ENCODE measurements at places on chromosomes 7 and 10.

GRCh38 chr7:131893631-131894340, 337.4 kb upstream of the PODXL start:
- no peak for DNase-seq

DNA sequence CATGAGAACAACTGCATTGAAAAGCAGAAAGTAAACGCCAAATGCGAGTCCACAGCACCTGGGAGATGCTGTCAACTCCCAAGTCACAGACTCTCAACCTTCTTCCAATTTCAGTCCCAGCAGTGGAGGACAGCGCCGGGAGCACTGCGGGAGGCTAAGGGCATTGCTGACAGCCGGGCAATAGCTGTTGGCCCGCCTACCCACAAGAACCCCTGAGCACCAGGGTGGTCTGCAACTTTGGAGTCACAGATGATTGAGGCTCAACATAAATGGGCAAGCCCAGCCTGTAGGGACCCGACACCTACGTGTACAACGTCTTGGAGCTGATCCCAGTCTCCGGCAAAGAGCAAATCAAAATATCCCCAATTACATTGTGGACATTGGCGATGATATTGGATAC, 262.9 kb downstream of the TCERG1L start:
- DNase-seq: no peak

DNA sequence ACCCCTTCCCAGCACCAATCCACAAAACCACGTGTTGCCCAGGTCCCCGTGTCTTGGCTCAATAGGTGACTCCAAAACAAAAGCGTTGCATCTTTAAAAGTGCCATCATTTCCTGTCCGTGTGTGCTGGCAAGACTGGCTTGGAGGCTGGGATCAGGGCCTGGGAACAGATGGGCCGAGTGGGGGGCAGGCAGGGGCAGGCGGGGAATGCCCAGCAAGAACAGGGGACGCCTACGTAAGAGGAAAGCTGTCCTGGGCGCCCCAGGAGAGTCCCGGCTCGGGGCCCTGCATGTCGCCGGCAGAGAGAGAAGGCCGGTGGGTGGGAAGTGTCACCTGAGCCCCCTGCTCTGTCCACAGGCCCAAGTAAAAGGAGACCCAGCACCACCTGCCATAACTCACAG, 86.5 kb downstream of the PAXIP1 start:
- no peak for DNase-seq

GRCh38 chr10:113958631-113959382, 84.9 kb upstream of the ADRB1 start:
- DNase-seq: no peak

DNA sequence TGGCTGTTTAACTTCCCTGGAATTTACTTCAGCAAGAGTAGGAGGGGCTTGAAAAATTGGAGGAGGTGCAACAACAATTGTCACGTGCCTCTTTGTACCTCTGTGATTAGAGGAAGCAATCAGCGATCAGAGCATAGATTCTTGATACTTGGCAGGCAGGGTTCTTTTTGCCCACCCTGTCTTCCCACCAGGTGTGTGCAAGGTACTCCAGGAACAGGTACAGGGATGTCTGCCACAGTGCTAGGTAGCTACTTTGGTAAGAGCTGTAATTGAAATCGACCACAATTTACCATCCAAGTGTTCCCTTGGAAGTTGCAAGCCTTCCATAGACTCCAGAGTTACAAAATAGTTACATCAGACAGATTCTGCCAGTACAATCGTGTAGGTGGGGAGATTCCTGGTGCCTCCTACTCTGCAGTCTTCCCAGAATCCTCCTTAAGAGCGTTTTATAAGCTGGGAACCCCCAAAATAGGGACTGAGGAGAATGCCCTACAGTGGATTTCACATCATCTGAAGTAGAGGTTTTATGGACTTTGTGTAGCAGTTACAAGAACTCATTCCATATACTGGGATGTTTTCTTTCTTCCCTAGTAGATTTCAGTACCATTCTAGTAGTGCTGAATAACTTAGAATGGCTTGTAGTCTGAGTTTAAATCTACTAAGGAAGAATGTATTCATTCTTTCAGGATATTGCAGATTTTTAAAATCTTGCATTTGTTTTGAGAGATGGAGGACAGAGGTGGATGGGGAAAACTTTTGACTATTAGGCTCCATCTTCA, 101.9 kb downstream of the EXOC4 start:
- DNase-seq: no peak

DNA sequence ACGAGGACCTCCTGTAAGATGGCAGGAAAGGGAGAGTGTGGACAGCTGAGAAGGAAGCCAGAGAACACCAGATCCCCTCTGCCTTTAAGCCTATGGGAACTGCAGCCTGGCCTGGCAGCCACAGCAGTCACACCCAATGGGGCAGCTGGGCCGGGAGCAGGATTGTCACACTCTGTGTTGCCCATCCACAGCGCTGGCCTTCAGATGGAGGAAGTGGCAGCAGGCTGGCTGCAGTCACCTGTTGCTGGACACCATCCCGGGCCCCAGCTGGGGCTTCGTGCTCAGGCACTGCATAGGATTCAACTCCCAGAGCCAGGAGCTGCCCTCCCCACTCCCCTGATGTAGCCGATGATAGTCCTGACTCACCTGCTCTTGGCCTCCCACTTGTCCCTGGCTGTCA, 114.4 kb downstream of the COL13A1 start:
- DNase-seq: no peak

- no peak for DNase-seq
Measured at GRCh38 chr7:97179454-97180104, 62.1 kb downstream of the SDHAF3 start.

DNA sequence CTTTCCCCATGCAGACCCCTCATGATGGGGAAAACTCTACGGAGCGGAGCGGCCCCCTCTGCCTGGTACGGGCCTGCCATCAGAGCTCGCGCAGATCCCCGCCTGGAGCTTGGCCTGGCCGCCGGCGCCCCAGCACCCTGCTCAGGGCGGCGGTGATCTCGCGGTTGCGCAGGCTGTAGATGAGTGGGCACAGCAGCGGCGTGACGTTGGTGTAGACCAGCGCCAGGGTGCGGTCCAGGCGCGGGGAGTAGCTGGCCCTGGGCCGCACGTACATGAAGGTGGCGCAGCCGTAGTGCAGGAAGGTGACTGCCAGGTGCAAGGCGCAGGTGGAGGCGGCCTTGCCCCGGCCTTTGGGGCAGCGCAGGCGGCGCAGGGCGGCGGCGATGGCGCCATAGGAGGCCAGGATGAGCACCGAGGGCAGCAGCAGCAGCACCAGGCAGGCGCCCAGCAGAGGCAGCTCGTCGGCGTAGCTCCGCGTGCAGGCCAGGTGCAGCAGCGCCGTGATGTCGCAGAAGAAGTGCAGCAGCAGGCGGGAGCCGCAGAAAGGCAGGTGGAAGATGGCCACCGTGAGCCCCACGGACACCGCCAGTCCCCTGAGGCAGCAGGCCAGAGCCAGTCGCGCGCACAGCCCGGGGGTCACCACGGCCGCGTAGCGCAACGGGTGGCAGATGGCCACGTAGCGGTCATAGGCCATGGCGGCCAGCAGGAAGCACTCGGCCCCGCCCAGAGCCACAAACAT, 33.4 kb downstream of the TAS2R41 start:
- DNase-seq: no peak

DNA sequence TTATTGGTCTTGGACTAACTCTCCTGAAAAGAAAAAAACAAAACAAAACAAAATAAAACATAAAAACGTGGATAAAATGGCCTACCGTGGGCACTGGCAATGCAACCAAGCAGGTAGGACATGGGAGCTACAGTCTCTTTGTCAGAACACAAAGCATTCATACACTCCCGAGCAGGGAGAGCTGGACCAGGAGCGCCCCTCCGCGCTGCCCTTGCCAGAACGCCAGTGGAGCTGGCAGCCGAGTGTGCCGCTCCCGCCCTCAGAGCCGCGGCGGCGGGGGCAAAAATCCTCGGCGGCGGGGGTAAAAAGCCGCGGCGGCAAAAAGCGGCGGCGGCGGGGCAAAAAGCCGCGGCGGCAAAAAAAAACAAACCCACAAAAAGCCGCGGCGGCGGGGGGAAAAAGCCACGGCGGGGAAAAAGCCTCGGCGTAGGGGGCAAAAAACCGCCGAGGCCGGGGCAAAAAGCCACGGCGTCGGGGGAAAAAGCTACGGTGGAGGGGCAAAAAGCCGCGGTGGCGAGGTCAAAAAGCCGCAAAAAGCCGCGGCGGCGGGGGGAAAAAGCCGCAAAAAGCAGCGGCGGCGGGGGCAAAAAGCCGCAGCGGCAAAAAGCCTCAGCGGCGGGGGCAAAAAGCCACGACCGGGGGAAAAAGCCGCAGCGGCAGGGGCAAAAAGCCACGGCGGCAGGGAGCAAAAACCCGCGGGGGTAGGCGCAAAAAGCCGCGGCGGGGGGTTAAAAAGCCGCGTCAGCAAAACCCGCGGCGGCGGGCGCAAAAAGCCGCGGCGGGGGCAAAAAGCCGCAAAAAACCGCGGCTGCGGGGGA, 418.1 kb downstream of the ZNF716 start:
- DNase-seq: no peak

DNA sequence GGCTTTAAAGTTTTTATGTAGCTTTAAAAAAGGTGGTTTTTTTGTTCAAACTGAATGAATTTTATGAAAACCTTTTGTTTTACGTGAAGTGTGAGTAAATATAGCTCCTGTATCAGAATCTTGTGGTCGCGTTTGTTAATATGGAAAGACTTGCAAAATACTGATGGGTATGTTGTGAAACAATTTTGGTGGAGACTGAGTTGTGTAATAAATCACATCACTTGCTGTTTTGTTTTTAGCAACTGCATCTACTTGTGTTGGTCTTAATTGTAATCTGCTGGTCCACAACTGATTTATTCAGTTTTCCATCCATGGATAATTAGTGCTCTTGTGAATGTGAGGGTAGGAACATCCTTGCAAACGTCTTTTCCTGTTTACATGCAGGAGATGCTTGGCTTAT, 10.5 kb downstream of the PLXDC2 start:
- DNase-seq: no peak

GRCh38 chr10:88071879-88072278, 208.5 kb downstream of the PTEN start:
- no peak for DNase-seq

DNA sequence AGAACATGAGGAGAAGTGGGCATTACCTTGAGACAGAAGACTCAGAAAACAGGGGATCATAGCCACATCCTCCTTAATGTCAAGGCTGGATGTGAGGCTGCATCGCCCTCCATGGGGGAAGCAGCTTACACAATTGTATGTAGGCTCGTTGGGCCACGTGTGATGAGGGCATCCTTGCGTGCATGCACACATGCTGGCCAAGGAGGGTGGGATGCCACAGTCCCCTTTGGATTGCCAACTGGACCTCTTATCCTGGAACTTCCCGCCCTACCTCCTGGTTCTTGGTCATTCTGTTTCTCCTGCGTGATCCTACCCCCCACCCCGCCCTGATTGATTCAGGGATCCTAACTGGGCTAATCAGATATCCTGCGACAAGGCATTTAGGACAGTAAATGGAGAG, 102.0 kb downstream of the PRKAG2 start:
- DNase-seq: no peak

DNA sequence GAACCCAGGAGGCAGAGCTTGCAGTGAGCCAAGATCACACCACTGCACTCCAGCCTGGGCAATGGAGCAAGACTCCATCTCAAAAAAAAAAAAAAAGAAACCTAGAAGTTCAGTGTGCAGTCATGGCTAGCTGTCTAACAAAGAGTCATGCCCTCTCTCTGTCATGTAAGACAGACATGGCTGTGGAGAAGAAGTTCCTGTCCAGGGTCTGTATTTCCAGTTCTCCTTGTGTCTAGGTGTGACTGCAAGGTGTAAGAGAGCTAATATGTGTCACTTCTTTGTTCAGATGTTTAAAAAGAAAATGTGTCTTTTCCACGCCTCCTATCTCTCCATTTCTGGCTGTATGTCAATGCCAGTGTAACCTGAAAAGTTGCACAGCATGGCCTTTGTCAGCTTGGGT, 139.5 kb downstream of the NRCAM start:
- no peak for DNase-seq

DNA sequence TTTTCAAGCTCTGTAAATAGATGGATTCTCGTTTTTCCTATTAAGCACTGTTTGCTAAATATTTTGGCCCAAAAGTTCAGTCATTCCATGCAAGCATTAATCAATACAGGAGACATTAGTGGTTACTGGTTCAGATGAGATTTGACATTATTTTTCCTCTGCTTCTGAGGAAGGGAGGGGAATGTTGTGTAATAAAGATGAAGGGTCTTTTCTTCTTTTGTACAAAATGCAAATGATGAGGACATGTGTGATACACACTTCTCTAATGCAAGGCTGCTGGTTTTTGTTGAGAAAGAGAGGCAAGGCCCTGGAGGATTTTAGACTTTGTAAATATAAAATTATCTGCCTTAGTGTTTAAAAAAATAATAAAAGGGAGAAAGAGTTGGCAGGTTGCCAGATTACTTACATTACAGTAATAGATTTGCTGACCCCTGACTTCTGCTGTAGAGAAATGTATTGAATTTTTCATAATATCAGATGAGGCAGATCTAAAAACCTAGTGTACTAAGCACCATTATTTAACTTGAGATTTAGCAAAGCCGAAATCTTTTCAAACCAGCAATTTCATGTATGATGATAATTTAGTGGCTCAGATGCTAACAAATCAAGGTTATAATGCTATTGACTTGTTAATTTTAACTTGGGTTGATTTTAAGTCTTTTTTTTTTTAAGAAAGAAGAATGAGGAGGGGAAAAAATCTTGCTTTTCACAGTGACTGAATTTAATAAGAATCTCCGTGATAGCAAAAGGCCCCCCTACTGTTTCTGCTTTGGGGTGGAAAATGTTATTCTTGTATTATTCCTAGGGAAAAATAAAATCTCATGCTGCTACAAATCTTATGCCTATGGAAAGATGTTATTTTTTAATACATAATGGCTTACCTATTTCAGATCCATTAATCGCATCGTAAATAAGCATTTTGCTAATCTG, 180.1 kb downstream of the ARID5B start:
- DNase-seq: no peak

Measured in stimulated activated CD8-positive, alpha-beta memory T cell treated with anti-CD3 and anti-CD28 coated beads, Interleukin-4, amount 100 ng/mL, for 24 hours (primary cell).